Upper lobe of right lung (tissue), 1 donor: ENCODE measurements at places on chromosomes 2 and 18. TPM values are rescaled to one million over a fixed set of nuclear protein-coding genes. Genes with fewer than 3 reads are reported as not detected.
A peak's percentile ranks its signal among the peaks of the same experiment; 100 is the strongest.

- no peaks in the 10 kb centered on the region for H3K36me3 ChIP-seq
- H3K27me3 ChIP-seq = no peaks in the 10 kb centered on the region
- DNase-seq = no peak
- H3K4me3 ChIP-seq = no peak overlapping the region
- no peaks in the 10 kb centered on the region for H3K4me1 ChIP-seq
These were observed 101.8 kb upstream of the RPE start for GRCh38 chr2:209900638-209901037.

DNA sequence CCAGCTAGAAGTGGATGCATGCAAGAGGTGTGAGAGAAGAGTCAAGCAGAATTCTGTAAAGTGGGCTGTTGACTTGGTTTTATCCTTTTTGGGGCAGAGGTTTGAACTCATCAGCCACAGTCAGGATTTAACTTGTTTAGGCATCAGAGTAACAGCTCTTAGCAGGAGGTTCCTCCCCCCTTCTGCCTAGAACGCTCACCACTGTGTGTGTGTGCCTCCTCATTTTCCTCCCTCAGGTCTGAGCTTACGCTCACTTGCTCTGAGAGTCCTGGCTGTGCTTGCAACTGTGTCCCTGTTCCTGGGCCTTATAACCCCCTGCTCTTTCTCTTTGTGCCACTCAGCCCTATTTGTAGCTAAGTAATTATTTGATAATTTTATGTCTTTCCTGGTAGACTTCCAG is 167.9 kb downstream of the TMEM182 start:
- no peak overlapping the region for H3K4me3 ChIP-seq
- DNase-seq = no peak
- no peaks in the 10 kb centered on the region for H3K27me3 ChIP-seq
- no peaks in the 10 kb centered on the region for H3K36me3 ChIP-seq

- H3K27me3 ChIP-seq = no peaks in the 10 kb centered on the region
- no peaks in the 10 kb centered on the region for H3K4me1 ChIP-seq
- no peaks in the 10 kb centered on the region for H3K36me3 ChIP-seq
- no peak overlapping the region for H3K4me3 ChIP-seq
These were observed 89.3 kb upstream of the TEX51 start for GRCh38 chr2:126809340-126809739.

- peak; percentile 87 for DNase-seq
- peaks cover 27% of the 10 kb centered on the region for H3K36me3 ChIP-seq
These were observed 1.1 kb downstream of the VAMP8 start for GRCh38 chr2:85578243-85579180.

The ARHGEF33 gene
- total RNA-seq = 1.3 TPM

- no peaks in the 10 kb centered on the region for H3K36me3 ChIP-seq
- no peaks in the 10 kb centered on the region for H3K27me3 ChIP-seq
- no peak overlapping the region for H3K4me3 ChIP-seq
- no peak overlapping the region for H3K27ac ChIP-seq
- H3K4me1 ChIP-seq = peaks cover 5% of the 10 kb centered on the region
These were observed 213.0 kb downstream of the PIEZO2 start for GRCh38 chr18:10936176-10937053.

- peak; percentile 60 for DNase-seq
- H3K4me1 ChIP-seq = peaks cover 19% of the 10 kb centered on the region
- peaks cover 11% of the 10 kb centered on the region for H3K27me3 ChIP-seq
- H3K27ac ChIP-seq = no peak overlapping the region
These were observed 13.1 kb downstream of the CROCC2 start for GRCh38 chr2:240919161-240919781.

DNA sequence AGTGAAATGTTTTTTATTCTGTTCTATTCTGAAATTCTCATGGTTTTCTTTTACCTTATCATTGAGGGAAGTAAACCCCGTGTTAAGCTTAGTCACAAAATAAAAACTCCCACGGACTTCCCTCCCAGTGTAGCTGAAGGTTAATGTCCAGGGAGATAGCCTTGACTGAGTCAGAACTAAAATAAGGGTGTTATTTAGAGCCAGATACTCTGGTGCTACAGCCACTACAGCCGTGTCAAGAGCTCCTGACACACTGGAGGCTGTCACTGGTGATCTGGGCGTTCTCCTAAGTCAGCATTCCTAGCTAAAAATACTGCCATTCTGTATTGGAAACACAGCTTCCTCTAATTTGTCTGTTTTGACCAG is 82.0 kb upstream of the RANBP2 start:
- H3K27me3 ChIP-seq = no peaks in the 10 kb centered on the region
- no peak for DNase-seq
- peak overlapping the region; percentile 66 for H3K27ac ChIP-seq
- no peak overlapping the region for H3K4me3 ChIP-seq

DNA sequence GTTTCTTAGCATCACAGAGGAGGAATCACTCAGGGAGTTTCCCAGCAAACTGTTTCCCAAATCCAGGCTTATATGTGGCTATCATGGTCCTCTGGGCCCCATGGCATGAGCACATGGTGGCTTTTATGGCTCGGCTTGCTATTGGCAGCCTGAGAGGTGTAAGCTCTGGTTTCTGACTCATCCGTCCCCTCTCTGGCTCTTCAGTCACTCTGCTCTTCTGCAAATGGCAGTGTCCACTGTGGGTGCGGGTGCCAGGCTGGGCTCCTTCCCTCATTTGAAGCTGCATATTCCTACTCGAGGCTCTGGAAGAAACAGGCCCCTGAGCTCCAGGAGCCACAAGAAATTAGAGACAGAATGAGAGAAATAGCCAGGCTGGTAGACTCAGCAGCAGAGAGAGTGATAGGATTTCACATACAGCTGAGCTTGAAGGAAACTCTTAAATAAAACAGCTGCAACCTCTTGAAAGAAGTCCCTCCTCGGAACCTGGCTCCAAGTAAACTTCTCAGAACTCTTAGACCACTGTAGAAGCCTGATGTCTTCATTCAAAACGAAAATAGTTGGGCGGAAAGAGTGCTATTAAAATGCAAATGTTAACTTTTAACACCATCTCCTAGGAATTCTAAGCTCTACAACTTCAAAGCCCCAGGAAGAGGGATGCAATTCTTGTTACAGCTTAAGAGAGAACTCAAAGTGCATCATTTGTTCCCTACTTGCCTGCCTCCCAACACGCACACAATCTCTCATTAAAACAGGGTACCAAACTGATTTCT is 212.6 kb upstream of the SP5 start:
- peaks cover 10% of the 10 kb centered on the region for H3K4me1 ChIP-seq
- no peak overlapping the region for H3K4me3 ChIP-seq
- H3K36me3 ChIP-seq = no peaks in the 10 kb centered on the region
- H3K27me3 ChIP-seq = no peaks in the 10 kb centered on the region
- no peak for DNase-seq
- H3K27ac ChIP-seq = no peak overlapping the region

DNA sequence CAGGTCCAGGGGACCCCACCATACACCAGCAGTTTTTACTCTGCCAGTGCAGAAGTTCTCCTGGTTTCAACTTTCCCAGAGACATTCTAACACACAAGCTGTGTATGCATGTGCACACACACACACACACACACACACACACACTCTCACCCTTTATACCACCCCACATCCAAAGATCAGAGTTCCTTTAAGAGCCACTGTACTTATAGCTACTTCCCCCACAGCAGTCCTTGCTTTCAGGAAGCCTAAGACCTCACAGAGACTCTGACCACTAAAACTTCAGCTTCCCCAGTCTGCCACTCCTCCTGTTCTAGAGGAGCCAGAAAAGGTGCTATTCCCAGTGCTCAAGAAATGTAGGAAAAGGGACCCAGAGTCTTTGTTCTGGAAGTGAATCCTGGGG is 107.8 kb downstream of the ZNF521 start:
- no peaks in the 10 kb centered on the region for H3K27me3 ChIP-seq
- no peak for DNase-seq
- no peak overlapping the region for H3K4me3 ChIP-seq
- no peaks in the 10 kb centered on the region for H3K36me3 ChIP-seq
- H3K4me1 ChIP-seq = peaks cover 9% of the 10 kb centered on the region
- H3K27ac ChIP-seq = no peak overlapping the region

- H3K4me1 ChIP-seq = no peaks in the 10 kb centered on the region
- DNase-seq = no peak
- H3K27ac ChIP-seq = no peak overlapping the region
- no peak overlapping the region for H3K4me3 ChIP-seq
- no peaks in the 10 kb centered on the region for H3K36me3 ChIP-seq
These were observed 363.4 kb upstream of the GCFC2 start for GRCh38 chr2:76073992-76074604.

DNA sequence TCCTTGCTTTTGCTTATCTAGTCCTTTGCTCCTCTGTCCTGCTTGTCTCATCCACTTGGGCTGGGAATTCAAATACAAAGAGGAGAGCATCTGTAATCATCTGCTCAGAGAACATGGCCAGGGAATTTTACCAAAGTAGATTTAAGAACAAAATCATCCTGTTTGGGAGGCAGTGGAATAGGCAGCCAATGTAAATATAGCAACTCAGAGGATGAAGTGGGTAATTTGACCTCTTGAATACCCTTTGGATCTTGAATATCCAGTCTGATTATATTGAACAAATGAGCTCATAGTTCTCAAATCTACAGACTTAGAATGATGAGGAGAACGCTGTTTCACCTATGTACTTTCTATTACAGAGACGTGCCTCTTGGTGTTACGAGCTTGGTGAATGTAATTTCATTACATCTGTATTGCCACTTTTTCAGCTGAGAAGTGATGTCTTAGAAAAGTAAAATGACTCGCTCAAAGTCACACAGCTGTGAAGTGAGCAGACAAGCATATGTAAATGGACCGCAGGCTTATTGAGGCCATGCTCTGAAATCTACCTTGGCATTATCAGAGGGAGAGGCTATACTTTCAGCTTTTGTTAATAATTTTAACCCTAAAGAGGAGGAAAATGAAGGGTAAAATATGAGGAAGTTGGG is 266.3 kb downstream of the MTX2 start:
- DNase-seq = no peak
- no peaks in the 10 kb centered on the region for H3K36me3 ChIP-seq
- no peak overlapping the region for H3K27ac ChIP-seq
- H3K4me1 ChIP-seq = no peaks in the 10 kb centered on the region
- H3K4me3 ChIP-seq = no peak overlapping the region

- no peaks in the 10 kb centered on the region for H3K4me1 ChIP-seq
- H3K27me3 ChIP-seq = no peaks in the 10 kb centered on the region
- H3K4me3 ChIP-seq = no peak overlapping the region
- DNase-seq = no peak
- H3K27ac ChIP-seq = no peak overlapping the region
These were observed 130.5 kb upstream of the CREB1 start for GRCh38 chr2:207399301-207399700.

The DSG1 gene
- total RNA-seq = not detected

DNA sequence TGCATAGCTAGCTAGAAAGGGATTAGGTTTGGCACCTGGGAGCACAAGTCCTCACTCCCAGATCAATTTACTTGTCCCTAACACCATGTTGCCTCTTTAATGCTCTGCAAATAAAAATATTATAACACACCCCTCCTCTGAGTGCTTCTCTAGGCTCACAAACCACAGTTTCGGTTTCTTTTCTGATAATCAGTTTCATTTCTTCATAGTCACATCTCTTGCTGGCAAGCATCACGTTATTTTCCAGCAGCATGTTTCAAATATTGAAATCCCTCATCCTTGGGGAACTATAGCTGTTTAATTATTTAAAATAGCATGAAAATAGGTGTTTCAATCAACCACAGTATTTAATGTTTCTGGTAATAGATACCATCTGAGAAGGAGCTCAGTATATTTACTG is 13.9 kb upstream of the SMCHD1 start:
- no peaks in the 10 kb centered on the region for H3K36me3 ChIP-seq
- no peak for DNase-seq
- peak overlapping the region; percentile 15 for H3K4me3 ChIP-seq
- H3K27me3 ChIP-seq = no peaks in the 10 kb centered on the region

- no peak overlapping the region for H3K27ac ChIP-seq
- H3K27me3 ChIP-seq = no peaks in the 10 kb centered on the region
- no peak for DNase-seq
- H3K4me3 ChIP-seq = no peak overlapping the region
- no peaks in the 10 kb centered on the region for H3K36me3 ChIP-seq
These were observed 95.9 kb upstream of the HDAC4 start for GRCh38 chr2:239496700-239497099.

DNA sequence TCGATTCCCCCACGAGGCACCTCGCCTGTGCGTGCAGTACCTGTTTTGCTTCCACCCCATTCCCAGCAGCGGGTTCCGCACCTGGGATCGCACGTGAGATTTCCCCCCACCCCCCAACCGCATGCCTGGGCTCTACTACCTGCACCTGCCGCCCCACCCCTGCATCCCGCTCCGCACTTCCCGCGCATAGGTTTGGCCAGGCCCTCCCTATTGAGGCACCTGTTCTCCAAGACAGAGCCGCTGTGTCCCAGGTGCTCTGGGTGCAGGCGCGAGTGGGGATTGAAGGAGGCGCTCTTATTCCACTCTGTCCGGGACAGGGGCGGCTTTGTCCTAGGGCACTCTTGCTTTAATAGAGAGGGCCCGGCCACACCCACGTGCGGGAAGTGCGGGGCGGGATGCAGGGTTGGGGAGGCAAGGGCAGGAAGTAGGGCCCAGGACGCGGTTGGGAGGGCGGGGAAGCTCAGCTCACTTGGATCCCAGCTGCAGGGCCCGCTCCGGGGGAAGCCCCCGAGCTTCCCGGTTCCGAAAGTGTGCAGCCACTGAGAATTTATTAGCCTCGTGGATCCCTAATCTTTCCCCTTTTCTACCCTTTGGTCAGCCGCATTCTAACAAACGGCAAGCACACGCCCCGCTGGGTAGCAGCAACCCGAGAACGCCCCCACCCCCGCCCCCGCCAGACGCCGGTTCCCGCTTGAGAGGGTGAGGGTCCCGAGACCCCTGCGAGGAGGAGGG is 670 bp upstream of the MOCOS start:
- no peaks in the 10 kb centered on the region for H3K27me3 ChIP-seq
- H3K36me3 ChIP-seq = no peaks in the 10 kb centered on the region
- H3K4me3 ChIP-seq = peak overlapping the region; percentile 67

The DPP4 gene
- total RNA-seq = 30.7 TPM

GRCh38 chr2:224072541-224073188 is 33.6 kb upstream of the SERPINE2 start:
- H3K4me3 ChIP-seq = no peak overlapping the region
- H3K27me3 ChIP-seq = no peaks in the 10 kb centered on the region
- no peaks in the 10 kb centered on the region for H3K36me3 ChIP-seq

The GALNT5 gene
- 40.2 TPM for total RNA-seq

DNA sequence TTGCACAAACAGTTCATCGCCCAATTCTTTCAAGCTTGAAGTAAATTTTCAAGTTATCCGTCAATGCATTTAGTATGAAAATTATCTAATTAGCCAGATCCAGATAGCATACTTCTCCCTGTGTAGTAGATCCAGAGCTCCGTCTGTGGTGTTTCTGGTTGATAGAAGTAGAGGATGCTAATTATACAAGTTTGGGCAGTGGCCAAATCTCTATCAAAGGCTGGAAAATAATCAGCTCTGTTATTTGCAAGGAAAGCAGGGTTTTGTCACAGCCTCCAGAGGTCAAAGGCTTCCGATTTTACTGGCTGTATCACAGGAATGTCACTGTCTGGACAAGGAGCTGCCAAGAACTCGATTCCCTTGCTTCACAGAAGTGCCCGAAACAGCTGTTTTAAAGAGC is 28.6 kb downstream of the LRRC30 start:
- H3K4me1 ChIP-seq = peaks cover 4% of the 10 kb centered on the region
- no peak overlapping the region for H3K27ac ChIP-seq
- H3K27me3 ChIP-seq = no peaks in the 10 kb centered on the region
- H3K4me3 ChIP-seq = no peak overlapping the region

The DUSP19 gene
- total RNA-seq = 3.0 TPM
